ENCODE measurements at places on chromosomes 12 and 14.

DNA sequence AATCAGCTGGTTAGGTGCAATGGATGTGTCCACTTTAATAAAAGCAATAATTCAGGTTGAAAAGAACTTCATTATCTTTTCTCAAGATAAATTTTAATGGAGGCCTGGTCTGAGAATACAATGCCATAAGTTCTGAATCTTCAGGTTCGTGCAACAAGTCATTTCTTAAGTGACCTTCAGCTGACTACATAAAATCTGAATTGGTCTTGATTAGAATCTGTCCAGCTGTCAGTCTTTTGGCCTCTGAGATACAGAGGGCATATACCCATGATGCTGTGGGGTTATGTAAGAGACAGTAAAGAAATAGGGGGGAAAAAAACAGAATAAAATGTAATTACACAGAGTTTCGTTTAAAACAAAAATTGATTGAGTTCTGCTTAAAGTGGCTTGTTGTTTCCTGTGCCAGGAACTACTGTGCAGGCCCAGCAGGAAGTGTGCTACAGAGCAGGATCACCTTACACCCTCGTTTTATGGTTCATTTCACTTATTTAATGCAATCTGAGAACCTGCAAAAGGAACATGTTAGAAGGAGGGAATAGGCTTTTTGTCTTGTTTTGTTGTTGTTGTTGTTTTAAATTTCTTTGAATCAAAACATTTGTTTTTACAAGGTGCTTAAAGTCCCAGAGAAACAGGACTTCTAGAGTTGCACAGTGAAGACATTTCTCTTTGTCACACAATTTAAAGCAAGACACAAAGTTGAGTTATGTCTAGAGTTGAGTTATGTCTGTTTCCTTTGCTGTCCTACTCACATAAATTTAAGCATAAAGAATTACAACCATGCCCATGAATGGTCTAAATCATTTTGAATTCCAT is 64.2 kb downstream of the LGR5 start:
- no peak for DNase-seq

DNA sequence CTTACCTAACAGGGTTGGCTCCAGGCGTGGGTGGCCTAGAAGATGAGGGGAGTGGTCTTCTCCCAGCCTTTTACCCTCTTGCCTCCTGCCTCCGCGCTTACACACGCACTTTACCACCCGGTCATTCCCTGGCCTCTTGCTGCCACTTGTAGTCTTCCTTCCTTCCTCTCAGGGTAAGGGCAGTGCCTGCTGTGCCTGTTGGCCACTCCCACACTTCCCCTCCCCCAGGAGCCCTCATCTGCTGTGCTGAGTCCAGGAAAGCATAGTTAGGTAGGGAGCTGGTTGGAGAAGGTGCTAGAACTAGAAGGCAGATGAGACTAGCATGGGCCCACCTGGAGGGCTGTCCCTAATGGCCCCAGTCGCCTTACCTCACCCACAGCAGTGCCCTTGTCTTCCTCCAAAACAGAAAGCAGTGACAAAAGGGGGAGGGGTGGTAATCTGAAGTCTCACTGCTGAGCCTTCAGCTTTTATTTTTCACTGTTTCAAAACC is 54.3 kb upstream of the SRSF5 start:
- no peak for DNase-seq

- DNase-seq = no peak
Observed at GRCh38 chr12:19298836-19299605, 140.3 kb upstream of the AEBP2 start.

GRCh38 chr12:65741656-65742017 is 82.6 kb upstream of the HMGA2 start:
- DNase-seq = peak; percentile 65

DNA sequence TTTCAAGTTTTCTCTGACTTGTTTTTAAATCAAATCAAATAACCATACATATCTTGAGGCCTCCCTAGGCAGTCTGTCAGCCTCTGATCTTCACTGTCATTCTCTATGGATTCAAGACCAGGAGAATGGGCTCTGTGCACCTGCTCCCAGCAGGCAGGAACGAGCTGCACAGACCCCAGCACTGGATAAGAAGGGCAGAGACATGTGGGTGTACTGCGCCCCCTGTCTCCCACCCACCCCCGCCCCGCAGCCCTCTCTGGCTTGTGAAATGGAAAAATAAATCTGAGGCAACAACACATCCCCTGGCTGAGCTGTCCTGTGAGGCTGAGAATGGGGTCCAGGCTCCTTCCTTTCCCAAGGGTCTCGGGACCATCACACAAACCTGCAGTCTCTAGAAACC is 26.3 kb downstream of the CLMN start:
- no peak for DNase-seq

- DNase-seq = no peak
Observed at GRCh38 chr12:77816196-77816595, 14.5 kb upstream of the NAV3 start.

GRCh38 chr14:66425402-66425801 is 60.8 kb upstream of the CCDC196 start:
- DNase-seq = no peak

GRCh38 chr12:96587691-96588090 is 98.3 kb downstream of the CFAP54 start:
- peak; percentile 15 for DNase-seq

GRCh38 chr12:58097741-58098140 is 156.4 kb downstream of the ATP23 start:
- peak; percentile 34 for DNase-seq

GRCh38 chr14:75906680-75907280 is 75.0 kb downstream of the TGFB3 start:
- DNase-seq = peak; percentile 60

DNA sequence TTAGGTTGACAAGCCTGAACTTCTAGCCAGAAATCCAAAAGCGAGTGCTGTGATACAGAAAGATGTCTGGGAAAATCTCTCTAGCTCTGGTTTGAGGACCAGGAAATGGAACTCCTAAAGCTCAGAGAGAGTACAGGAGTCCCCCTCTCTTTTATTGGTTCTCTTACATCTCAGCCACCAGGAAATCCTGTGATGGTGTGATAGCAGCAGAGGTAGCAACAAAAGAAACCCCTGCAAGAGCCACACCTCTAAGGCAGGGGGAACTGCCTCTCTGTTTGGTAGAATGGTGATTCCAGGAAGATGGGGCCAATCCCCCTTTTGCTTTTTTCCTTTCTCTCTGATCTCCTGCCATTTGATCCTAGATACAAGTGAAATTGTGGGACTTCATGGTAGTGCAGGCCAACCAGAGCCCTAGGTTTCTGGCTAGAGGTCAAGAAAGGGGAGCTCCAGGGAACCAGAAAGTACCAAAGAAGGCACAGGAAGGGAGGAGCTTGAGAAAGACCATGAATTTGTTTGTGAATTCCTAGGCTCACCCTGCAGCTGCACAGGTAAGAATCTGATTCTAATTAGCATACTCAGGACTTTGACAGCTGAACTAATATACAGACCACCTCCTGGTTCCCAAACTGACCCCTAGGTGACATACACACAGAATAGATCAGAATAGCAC is 88.5 kb downstream of the PAPLN start:
- no peak for DNase-seq

GRCh38 chr14:58978343-58978742 is 210.1 kb upstream of the DAAM1 start:
- DNase-seq = peak; percentile 19

DNA sequence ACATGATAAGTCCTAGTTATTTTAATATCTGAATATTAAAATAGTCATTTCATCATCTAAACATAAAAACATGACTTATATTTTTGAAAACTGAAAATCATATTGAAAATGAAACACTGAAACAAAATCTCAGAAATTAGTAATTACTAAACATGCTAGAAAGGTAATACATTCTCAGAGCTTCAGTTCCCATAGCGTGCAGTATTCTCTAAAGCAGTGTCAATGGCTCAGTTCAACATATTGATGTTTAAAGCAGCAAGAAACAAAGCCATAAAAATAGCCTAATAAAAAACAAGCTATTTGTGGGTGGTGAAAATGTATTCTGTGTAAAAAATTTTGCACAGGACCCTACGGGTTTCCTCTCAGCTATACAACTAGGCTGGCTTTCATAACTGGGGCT is 1337.4 kb downstream of the FSCB start:
- no peak for DNase-seq

GRCh38 chr12:25491396-25492325 is 61.4 kb downstream of the LMNTD1 start:
- no peak for DNase-seq

- no peak for DNase-seq
Observed at GRCh38 chr12:50953047-50953446, 703 bp downstream of the HIGD1C start.

DNA sequence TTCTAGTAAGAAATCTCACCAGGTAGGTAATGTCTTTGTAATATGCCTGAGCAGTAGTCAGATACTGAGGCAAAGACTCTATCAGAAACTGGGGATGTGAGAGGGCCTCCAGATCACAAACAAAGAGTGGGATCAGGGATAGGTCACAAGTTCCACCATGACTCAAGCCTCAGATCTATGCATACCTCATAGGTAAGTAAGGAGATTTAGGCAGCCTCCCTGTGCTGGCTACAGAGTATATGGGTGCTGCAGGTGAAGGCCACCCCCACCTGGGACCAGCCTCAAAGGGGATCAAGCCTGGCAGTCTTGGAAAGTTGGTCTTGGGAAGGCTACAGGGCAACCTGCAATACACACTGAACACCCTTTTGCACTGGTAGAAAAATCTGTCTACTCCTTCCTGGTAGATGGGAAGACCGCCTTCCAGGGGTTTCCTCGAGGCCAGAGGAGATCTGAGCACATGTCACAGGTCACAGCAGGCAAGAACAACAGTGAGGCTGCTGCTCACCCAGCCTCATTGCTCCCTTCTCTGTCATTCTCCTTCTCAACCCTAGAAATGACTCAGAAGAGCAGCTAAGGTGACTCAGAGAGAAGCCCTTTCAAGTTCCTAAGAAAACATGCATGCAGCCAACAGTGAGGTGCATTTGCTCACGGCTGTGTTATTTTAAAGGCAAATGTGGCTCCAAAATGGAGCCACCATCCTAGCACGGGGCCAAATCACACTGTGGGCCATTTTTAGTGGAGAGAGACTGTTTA is 143.4 kb upstream of the CDKN3 start:
- peak; percentile 90 for DNase-seq

DNA sequence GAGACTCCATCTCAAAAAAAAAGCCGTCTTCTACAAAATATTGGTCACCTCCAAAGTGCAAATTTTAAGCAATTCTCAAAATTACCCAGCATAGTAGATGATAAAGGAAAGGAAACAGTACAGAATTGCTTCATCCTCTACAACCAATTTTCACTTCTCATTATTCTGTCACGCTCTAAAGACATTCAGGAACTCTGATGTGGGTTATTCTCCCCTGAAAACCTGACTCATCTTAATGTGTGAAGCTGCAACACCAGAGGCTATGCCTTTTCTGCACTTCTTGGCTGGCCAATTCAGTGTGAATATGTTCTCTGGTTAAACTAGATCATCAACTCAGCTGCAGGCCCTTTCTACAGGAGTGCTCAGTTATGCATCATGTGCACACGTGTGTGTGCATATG is 11.0 kb downstream of the PTGER2 start:
- DNase-seq = no peak

- no peak for DNase-seq
Observed at GRCh38 chr12:56258820-56259183, 618 bp upstream of the ANKRD52 start.

GRCh38 chr12:11174022-11174421 is 3.0 kb downstream of the SMIM10L1 start:
- DNase-seq = no peak

DNA sequence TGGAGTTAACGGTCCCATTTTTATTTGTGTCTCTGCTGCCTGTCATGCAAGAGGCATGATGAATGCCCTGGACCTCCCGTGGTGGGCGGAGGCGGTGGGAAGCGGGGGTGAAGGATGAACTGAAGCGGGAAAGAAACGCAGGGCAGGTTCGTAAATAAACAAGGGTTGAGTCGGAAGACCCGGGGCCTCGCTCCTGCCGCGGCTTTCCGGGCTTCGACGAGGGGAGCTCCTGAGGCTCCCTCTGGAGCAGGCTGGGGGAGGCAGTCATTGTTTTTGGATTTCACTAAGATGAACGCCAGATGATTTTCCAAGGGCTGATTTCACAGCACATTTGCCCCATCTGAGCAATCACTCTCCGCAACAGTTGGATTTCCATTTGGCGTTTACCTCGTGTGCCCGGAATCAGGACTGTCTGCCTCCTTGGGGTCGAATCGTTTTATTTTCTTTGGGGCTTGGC is 130.2 kb downstream of the SLC38A6 start:
- DNase-seq = no peak

GRCh38 chr14:97695456-97695981 is 898.3 kb downstream of the VRK1 start:
- no peak for DNase-seq

DNA sequence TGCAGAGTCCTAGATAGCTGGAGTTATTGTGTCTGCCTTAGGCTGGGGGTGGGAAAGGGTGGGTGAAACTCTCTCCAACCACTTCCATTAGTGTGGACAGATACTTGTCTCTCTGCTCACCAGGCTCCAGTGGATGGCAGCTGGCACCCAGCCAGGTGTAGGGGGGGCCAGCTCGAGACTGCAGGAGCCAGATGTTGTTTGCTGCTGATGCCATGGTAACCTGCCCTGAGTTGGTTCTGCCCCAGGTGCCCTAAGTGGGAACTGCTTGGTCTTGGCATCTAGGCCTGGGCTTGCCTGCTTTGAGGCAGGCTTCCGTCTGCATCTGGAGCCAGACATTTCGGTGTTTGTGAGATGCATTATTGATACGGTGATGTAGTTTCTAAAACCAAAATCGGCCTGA is 82.2 kb downstream of the ADCK1 start:
- DNase-seq = no peak

- DNase-seq = no peak
Observed at GRCh38 chr12:26281320-26281719, 85.9 kb downstream of the SSPN start.

- no peak for DNase-seq
Observed at GRCh38 chr12:68446901-68447796, 115.0 kb upstream of the MDM1 start.

GRCh38 chr12:27703720-27704452 is 6.7 kb upstream of the MRPS35 start:
- peak; percentile 85 for DNase-seq

- no peak for DNase-seq
Observed at GRCh38 chr14:72582582-72582981, 311.3 kb downstream of the DPF3 start.

DNA sequence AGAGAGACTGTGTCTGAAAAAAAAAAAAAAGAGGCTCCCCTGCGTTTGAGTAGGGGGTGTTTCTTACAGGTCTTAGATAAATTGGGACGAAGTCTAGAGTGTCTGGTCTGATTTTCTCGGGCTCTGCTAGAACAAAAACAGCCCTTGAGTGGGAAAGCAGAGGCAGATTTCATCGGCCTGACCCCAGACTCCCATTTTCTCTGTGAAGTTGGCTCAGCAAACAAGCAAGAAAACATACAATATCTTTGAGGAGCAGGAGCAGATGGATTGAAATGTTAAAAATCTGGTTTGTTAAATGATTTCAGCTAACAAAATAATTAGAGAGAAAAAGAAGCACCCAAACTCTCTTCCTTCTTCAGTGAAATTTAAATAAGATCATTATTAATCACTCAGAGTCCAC is 44.1 kb downstream of the DERA start:
- no peak for DNase-seq

DNA sequence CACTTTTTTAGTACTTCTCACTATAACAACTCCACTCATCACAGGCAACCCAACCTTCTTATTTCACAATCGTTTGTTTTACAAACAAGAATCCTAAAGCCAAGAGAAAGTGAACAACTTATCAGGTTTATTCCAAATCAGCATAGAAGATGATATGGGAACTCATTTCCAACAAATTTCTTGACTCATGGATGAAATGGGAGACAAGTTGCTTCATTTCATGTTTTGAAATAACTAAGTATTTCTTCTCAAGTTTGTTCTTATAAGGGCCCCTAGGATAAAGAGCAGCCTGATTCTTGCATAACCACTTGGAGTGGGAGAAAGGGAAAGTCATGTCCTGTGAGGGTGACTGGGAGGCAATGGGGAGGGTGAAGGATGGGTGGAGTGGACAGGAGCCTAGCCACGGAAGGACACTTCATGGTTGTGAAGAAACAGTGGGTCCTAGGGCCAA is 168.3 kb downstream of the DUSP6 start:
- no peak for DNase-seq
